T-helper 2 cell (primary cell): ENCODE measurements at places on chromosomes 5 and 9.

GRCh38 chr5:138186002-138186447 lies 7.1 kb downstream of the KIF20A start:
- no peak for DNase-seq

DNA sequence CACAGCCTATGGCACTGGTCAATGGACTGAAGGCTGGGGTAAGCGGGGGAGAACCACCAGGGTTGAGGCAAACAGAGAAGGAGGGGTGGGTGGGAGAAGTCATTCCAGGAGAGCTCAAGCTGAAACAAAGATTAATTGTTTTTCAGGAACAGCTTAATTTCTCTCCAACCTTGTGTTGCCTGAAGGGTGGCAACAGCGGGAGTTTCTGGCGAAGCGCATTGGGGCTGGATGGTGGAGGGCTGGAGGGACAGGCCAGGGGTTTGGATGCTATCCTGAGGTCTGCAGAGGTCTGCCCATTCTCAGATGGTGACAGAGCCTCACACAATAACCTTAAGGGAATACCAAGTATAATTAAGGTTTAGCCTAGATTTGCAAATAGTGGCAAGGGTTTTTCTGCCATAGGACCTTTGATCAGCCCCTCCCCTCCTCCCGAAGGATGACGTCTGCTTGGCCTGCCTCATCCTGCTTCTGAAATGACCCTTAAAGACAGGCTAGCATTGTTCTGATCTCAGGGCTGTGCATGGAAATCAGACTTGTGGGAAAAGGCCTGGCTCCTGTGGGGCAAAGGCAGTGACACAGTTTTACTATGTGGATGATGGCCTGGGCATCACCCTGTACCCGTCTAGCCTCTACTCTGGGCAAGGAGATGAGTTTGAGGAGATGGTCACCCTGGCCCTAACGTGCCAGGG lies 32.7 kb downstream of the PSD2 start:
- no peak for DNase-seq

- no peak for DNase-seq
Observed at GRCh38 chr5:146466521-146467349, 19.6 kb downstream of the TCERG1 start.

GRCh38 chr9:95764533-95765319 lies 110.8 kb upstream of the ERCC6L2 start:
- DNase-seq: no peak

- DNase-seq: no peak
Observed at GRCh38 chr5:179431221-179431824, 86.1 kb upstream of the ADAMTS2 start.

DNA sequence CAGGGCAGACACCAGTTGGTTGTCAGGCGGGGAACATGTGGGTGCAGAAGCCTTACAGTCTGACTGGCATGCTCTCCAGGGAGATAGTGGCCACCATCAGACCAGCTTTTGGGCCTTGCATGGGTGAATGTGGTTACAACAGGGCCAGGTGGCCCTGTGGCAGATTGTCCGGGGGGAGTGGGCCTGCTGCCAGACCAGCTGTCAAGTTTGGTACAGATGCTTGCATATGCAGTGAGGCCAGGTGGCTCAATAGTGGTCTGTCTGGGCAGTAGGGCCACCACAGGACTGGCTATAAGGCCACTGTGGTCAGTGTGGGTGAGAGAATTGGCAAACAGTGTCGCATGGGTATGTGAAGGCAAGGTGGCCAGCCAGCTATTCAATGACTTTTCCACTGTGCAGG lies 148.7 kb downstream of the FAM174A start:
- no peak for DNase-seq
